ENCODE measurements at places on chromosomes 5 and 9.

DNA sequence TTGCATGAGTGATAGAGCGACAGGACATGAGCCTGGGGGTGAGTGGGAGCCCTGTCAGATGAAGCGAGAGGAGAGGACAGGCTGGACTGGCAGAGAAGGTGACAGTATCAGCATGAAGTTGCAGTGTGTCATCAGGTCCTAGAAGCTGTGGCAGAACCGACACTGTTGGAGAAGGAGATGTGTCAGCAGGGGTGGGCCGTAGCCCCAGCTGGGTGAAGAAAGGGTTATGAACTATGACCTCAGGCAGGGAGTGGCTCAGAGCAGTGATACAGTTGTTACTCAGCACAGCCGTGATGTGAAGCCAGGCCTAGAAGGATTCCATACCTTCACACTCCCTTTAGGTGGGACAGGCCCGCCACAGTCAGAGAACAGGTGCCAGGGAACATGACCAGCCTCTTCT is 7.6 kb downstream of the PCYOX1L start:
- no peak for DNase-seq

- DNase-seq, result no peak
Measured at GRCh38 chr9:83030391-83031107, 32.4 kb downstream of the RASEF start.

DNA sequence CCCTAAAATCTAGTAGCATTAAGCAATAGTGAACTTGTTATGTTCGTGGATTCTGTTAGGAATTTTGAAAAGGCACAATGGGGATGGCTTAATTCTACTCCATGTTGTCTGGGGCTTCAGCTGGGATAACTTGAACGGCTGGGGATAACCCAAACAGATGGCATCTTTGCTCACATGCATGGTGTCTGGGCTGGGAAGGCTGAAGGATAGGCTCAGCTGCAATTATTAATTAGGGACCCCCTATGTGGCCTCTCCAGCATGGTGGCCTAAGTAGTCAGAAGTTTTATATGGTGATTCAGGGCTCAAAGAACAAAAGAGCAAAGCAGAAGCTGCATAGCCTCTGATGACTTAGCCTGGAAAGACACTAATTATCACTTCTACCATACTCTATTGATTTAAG is 551.1 kb downstream of the PSAT1 start:
- no peak for DNase-seq

GRCh38 chr5:127739807-127740384 is 36.7 kb downstream of the CCDC192 start:
- DNase-seq, result no peak

GRCh38 chr5:75438722-75439121 is 72.7 kb downstream of the CERT1 start:
- DNase-seq, result no peak

DNA sequence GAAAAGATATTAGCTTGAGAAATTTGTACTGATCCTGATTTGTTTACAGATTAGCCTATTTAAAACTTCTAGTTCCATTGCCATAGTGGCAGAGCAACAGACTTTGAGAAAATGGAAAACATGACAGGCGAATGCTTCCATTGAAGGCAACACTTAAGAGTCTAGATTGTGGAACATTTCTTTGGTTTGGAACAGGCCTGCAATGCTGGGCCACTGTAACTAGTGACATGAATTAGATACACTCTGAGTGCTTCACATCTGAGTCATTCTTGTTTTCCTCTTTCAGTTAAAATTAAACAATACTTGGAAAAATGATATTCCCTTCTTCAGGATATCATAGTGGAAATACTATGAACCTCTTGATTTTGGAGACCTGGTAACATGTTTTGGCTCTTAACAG is 453.6 kb upstream of the TUSC1 start:
- no peak for DNase-seq

DNA sequence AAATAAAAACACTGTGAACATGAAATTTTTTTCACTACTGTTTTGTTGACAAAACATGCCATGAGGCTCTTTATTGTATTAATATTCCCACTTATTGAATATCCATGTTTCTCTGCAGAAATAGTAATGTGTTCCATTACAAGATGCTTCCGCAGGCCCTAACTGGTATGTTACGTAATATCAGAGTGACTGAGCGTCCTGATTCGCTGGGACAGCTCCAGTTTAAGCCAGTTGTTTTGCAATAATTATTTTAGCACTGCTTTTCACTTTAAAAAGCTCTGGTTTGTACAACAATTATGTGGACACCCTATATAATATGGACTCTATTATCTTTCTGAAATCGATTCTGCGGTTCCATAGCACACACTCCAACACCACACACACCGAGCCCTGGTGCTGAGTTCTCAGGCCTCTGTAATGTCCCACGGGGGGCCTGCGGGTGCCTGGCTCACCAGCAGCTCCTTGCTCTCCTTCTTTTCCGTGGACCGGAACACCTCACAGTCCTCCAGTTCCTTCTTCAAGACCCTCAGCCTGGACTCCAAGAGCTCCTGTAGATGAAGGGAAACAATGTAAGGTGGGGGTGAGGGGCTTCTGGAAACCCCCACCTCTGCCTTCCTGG is 1.8 kb downstream of the TRIM7 start:
- DNase-seq, result peak; percentile 73

- DNase-seq, result no peak
Measured at GRCh38 chr5:80644900-80645299, 9.6 kb upstream of the MSH3 start.

DNA sequence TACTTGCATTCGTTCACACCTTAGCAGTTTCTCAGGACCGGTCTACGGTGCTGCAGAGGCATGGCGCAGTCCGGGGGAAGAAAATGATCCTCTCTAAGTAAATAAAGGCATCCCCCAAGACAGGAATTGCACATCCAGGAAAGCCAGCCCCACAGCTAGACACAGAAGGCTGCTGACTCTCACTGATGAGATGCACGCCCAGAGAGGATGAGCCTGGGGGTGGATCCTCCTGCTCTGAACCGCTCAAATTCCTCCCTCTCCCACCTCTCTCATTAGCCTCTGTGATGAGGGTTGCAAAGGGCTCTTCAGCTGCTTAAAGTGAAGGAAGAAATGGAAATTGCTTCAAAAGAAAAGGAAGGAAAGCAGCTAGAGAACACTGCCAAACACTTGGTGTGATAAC is 132.4 kb downstream of the TTLL11 start:
- no peak for DNase-seq

- DNase-seq, result no peak
Measured at GRCh38 chr5:126610160-126610559, 9.4 kb downstream of the PHAX start.

GRCh38 chr5:141560151-141560550 is 58.6 kb downstream of the DIAPH1 start:
- no peak for DNase-seq
